ENCODE measurements at places on chromosomes 13 and 19.
A peak's percentile ranks its signal among the peaks of the same experiment; 100 is the strongest.

- H3K36me3 ChIP-seq, result no peaks in the 10 kb centered on the region
- DNase-seq, result peak; percentile 13
- no peaks in the 10 kb centered on the region for H3K4me1 ChIP-seq
- H3K27ac ChIP-seq, result no peak overlapping the region
- no peaks in the 10 kb centered on the region for H3K27me3 ChIP-seq
These were observed 11.3 kb downstream of the STAP2 start for GRCh38 chr19:4327252-4327876.

DNA sequence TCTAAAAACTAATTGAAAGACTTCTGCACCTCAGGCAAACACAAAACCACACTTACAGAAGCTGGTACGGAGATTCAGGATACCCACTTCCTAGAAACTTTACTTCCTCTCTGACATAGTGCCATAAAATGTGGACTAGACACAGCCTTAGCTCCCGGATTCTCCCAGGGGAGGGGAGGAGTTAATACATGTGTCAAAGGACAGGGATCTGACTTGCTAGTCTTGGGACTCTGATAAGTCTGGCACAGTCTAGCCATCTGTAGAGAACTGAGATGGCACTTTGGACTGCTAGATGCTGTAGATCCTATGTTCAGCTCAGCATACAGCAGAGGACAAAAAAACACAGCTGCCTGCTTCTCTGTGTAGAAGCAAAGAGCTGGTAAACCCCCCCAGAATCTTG, 769.8 kb upstream of the MIR17HG start:
- H3K4me3 ChIP-seq, result no peak overlapping the region
- H3K27me3 ChIP-seq, result no peaks in the 10 kb centered on the region
- no peaks in the 10 kb centered on the region for H3K36me3 ChIP-seq
- H3K27ac ChIP-seq, result no peak overlapping the region

DNA sequence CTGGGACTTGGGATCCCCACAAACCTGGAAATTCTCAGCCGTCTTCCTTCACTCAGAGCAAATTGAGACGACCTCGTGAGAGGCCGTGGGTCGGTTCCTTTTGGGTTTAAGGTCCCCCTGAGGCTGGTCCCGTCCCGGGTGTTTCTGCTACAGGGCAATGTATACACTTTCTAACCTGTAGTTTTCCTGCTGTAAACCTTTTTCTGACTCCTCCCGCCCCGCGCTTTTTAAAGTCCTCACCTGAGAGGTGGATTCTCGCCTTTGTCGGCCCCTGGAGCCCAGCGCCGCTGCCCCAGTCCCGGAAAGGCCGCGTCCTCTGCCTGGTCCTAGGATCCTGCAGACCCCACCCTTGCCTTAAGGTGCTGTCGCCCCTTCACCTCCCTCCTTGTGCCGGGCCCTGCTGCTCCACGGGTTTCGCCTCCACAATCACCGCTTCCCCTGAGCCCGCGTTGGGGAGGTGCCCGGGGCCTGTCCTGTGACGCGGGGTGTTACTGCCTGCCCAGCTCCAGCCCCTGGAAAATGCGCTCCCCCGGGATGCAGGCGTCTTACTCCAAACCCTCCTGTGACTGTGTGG, 391 bp downstream of the ZNF761 start:
- no peaks in the 10 kb centered on the region for H3K27me3 ChIP-seq
- H3K36me3 ChIP-seq, result peaks cover 14% of the 10 kb centered on the region
- H3K4me1 ChIP-seq, result no peaks in the 10 kb centered on the region
- H3K27ac ChIP-seq, result peak overlapping the region; percentile 57

- H3K4me3 ChIP-seq, result no peak overlapping the region
- no peaks in the 10 kb centered on the region for H3K27me3 ChIP-seq
- no peaks in the 10 kb centered on the region for H3K4me1 ChIP-seq
- H3K27ac ChIP-seq, result no peak overlapping the region
- no peaks in the 10 kb centered on the region for H3K36me3 ChIP-seq
These were observed 800.7 kb upstream of the SLITRK5 start for GRCh38 chr13:86870444-86870843.

DNA sequence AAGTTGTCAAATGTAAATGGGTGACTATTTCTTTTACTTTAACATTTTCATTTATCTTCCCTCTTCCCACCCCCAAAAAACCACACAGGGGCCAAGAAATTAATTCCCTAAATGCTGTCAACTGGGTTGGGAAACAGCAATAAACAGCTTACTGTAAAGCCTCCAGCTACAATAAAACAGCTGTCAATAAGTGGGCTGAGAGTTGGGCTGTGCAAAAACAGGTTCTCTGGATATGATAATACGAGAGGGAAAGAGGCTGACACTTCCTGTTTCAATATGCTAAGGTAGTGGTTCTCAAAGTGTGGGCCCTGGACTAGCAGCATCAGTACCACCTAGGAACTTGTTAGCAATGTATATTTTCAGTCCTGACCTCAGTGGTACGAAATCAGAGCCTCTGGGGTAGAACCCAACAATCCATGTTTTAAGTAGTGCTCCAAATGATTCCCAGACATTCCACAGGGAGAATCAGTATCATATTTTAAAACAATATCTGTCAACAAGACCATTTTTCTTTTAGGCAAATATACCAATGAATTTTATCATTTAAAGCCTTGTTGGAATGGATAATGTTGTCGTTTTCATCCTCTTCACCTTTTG, 8.4 kb downstream of the PCDH9 start:
- no peak overlapping the region for H3K27ac ChIP-seq
- H3K27me3 ChIP-seq, result no peaks in the 10 kb centered on the region
- peaks cover 2% of the 10 kb centered on the region for H3K4me1 ChIP-seq

GRCh38 chr13:49238621-49239020, 9.1 kb upstream of the CDADC1 start:
- H3K27me3 ChIP-seq, result no peaks in the 10 kb centered on the region
- no peaks in the 10 kb centered on the region for H3K36me3 ChIP-seq

GRCh38 chr19:34671972-34672371, 5.0 kb downstream of the SCGB2B2 start:
- H3K27me3 ChIP-seq, result no peaks in the 10 kb centered on the region
- no peak for DNase-seq
- H3K27ac ChIP-seq, result no peak overlapping the region
- H3K36me3 ChIP-seq, result no peaks in the 10 kb centered on the region

DNA sequence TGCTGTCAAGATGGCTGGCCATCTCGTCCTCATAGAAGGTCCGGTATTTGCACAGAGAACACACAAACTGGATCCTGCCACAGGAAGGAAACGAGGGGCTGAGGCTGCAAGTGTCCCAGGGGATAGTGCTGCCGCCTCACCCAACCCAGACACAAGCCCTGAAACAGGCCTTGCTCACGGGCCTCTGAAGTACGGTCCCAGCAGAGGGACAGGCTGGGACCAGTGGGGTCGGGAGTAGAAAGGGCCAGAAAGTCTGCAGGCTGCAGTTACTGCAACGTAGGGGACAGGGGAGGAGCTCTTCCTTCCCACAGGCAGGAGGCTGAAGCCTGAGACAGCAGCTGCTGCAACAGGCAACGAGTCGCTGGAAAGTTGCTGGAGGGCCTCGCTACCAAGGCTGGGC, 18.2 kb upstream of the AKAP8 start:
- no peak for DNase-seq
- H3K27ac ChIP-seq, result no peak overlapping the region
- peaks cover 71% of the 10 kb centered on the region for H3K36me3 ChIP-seq
- H3K4me3 ChIP-seq, result no peak overlapping the region

DNA sequence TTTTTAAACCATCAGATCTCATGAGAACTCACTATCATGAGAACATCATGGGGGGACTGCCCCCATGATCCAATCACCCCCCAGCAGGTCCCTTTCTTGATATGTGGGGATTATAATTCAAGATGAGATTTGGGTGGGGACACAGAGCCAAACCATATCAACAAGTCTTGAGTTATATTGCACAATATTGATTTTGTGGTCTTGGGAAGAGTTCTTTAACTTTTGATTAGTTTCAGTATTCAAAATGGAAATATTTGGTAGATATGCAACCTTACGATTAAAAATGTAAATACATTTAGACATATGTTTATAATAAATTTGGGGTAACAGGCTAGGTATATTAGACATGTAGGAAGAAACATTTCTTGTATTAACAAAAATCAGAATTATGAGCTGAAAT, 188.2 kb downstream of the GPC5 start:
- no peaks in the 10 kb centered on the region for H3K36me3 ChIP-seq
- DNase-seq, result no peak
- no peaks in the 10 kb centered on the region for H3K4me1 ChIP-seq
- no peak overlapping the region for H3K27ac ChIP-seq
- H3K4me3 ChIP-seq, result no peak overlapping the region
- H3K27me3 ChIP-seq, result no peaks in the 10 kb centered on the region

- DNase-seq, result no peak
- H3K36me3 ChIP-seq, result no peaks in the 10 kb centered on the region
- no peak overlapping the region for H3K4me3 ChIP-seq
- no peaks in the 10 kb centered on the region for H3K27me3 ChIP-seq
- no peak overlapping the region for H3K27ac ChIP-seq
These were observed 4.9 kb downstream of the THAP8 start for GRCh38 chr19:36049080-36049698.

DNA sequence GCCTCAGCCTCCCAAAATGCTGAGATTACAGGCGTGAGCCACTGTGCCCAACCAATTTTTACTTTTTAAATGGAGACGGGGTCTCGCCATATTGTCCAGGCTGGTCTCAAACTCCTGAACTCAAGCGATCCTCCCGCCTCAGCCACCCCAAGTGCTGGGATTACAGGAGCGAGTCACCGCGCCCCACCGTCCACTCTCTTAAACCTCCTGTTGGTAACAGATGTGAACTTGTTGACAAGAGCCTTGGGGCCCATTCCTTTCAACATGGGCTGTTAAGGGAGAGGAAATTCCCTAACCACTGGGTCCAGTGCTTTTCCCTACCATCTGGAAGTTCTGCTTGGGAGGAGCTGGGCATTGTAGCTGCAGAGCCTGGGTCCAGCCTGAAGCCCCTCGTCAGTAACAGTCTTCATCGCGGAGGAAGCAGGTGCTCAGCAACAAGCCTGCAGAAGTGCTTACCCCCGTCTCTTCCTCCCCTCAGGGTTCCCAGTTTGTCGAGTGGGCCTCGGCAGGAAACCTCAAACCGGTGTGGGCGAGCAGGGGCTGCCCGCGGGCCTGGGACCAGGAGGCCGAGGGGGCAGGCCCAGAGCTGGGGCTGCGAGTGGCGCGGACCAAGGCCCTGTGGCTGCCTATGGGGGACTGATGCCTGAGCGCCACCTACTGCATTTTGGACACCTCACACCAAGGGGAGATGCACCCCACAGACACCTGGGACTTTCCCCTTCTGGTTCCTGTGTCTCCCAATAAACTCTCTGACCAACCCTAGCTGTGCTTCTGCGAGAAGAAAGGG, 4.0 kb upstream of the FLT3LG start:
- H3K4me1 ChIP-seq, result peaks cover 9% of the 10 kb centered on the region
- peak; percentile 32 for DNase-seq
- H3K4me3 ChIP-seq, result no peak overlapping the region
- H3K36me3 ChIP-seq, result peaks cover 4% of the 10 kb centered on the region
- H3K27ac ChIP-seq, result no peak overlapping the region

DNA sequence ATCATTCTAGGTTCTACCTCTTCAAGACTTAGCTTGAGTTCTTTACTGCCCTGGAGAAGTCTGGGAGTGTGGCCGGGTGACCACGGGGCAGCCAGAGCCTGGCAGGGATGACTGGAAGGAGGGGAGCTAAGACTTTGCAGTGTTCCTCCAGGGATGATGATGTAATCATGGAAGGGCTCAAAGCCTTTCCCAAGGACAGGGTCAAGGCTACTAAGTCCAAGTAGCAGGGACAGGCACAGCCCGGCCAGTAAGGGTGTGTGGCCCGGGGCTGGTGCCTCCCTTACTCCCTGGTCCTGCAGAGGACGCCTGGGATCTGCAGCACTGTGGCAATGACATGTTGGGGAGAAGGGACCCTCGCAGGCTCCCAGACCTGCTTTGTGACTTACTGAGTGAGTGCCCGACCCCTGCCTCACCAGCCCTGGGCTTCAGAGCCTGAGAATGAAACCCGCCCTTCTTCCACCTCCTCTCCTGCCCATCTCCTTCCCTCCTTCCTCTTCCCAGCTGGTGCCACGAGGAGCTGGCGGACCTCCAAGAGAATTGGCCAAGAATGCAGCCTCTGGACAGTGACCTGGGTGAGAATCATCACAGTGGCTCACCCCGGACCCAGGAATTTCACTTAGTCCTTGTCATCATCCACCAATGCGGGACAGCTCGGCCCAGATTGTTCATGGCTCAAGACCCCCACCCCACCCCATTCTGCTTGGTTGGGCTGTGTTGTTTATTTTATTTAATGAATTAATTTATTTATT, 15.6 kb upstream of the FBXO17 start:
- H3K27ac ChIP-seq, result no peak overlapping the region
- peaks cover 8% of the 10 kb centered on the region for H3K4me1 ChIP-seq
- H3K36me3 ChIP-seq, result no peaks in the 10 kb centered on the region
- no peak overlapping the region for H3K4me3 ChIP-seq
- no peaks in the 10 kb centered on the region for H3K27me3 ChIP-seq

DNA sequence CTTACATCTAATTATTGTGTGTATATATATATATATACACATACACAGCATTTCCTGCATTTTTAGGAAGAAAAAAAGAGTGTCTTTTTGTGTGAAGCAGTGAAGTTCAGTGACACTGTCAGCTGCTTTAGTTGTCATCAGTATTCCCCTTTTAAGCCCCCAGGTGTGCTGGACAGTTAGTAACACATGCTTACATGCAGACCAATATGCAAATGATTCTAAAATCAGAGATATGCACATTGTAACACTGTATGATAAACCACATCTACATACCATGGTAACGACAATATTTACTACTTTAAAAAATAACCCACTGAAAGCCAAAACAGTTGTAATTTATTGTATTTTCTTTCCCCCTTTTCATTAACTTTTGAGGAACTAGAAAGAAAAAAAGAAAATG, 16.8 kb downstream of the LHFPL6 start:
- H3K27ac ChIP-seq, result no peak overlapping the region
- peaks cover 6% of the 10 kb centered on the region for H3K4me1 ChIP-seq
- H3K27me3 ChIP-seq, result no peaks in the 10 kb centered on the region

DNA sequence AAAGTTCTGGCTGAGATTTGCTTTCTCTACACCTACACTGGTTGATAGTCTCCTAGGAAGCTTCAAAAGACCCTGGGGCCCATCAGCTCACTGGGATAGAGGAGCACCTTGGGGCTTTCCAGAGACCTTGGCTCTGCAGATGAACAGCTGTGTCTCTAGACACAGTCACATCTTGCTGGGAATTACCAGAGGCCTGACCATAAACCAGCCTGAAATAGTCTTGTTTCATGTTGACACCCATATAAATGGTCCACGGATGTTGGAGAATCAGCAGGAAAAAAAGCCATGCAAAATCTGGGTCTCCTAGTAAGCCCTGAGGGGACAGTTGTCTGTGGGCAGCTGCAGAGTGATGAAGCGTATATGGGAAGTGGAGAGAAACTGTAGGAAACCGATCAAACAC, 207.6 kb downstream of the DNAJC15 start:
- no peak for DNase-seq
- no peaks in the 10 kb centered on the region for H3K27me3 ChIP-seq
- H3K36me3 ChIP-seq, result no peaks in the 10 kb centered on the region
- H3K4me1 ChIP-seq, result peaks cover 4% of the 10 kb centered on the region

Measured in IMR-90 (cell line).